ENCODE measurements at places on chromosomes 4 and X.

GRCh38 chr4:9832640-9833039 is 51.2 kb downstream of the DRD5 start:
- DNase-seq: no peak

- DNase-seq: no peak
Observed at GRCh38 chrX:11423949-11424348, 130.7 kb downstream of the AMELX start.

DNA sequence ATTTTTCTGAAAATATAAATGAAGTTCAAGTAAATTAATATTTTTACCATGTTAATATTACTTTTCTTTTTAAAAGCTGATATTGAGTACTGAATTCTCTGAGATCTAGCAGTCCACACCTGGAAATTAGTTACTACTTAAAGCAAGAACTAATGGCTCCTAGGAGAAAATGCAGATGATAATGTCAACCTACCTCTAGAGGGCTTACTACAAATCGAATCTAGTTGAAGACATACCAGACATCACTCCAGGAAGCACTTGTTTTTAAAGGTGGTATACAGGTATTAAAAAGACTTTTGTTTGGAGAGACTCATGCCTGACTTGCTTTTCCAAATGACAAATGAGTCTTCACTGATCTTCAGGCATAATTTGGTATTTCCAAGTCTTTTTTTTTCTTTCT is 516.4 kb upstream of the BOD1L1 start:
- peak; percentile 8 for DNase-seq

- peak; percentile 81 for DNase-seq
Observed at GRCh38 chr4:77193511-77194102, 36.6 kb downstream of the CCNG2 start.

- DNase-seq: no peak
Observed at GRCh38 chrX:34546366-34546765, 110.7 kb downstream of the TMEM47 start.

GRCh38 chrX:48468247-48468671 is 1.8 kb downstream of the SLC38A5 start:
- no peak for DNase-seq

DNA sequence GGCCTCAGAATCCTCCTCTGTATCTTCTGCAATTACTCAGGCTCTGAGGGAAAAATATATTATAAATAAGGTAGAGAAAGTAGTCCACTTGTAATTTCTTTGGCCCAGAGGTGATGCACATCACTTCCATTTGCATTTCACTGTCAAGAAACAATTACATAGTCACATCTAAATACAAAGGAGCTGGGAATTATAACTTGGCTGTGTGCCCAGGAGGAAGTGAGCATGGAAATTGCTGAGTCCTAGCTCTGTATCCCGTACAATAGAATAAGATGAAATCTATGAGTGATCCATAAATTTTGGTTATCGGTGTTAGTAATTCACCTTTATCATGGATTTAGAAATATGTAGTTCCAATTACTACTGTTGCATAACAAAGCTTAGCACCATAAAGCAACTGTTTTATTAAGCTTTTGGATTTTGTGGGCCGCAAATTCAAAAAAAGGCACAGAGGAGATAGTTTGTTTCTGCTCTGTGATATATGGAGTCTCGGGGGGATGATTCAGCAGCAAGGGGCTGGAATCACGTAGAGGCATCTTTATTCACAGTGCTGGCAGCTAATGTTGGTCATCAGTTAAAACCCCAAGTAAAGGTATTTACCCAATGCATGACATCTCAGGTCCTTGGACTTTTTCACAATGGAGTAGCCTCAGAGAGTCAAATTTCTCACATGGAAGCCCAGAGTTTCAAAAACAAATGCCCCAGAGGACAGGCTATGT is 241.4 kb upstream of the GALNT7 start:
- no peak for DNase-seq

DNA sequence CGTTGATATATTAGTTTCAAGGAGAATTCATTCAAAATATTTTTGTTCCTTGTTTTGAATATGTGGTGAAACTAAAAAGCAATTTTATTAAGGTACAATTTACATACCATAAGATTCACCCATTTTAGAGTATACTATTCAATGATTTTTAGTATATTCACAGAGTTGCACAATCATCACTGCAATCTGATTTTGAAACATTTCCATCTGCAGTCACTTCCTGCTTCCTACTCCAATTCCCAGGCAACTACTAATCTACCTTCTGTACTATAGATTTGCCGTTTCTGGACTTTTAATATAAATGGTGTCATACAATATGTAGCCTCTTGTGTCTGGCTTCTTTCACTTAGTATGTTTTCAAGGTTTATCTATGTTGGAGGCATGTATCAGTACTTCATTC is 71.3 kb downstream of the SLC9A7 start:
- DNase-seq: no peak

DNA sequence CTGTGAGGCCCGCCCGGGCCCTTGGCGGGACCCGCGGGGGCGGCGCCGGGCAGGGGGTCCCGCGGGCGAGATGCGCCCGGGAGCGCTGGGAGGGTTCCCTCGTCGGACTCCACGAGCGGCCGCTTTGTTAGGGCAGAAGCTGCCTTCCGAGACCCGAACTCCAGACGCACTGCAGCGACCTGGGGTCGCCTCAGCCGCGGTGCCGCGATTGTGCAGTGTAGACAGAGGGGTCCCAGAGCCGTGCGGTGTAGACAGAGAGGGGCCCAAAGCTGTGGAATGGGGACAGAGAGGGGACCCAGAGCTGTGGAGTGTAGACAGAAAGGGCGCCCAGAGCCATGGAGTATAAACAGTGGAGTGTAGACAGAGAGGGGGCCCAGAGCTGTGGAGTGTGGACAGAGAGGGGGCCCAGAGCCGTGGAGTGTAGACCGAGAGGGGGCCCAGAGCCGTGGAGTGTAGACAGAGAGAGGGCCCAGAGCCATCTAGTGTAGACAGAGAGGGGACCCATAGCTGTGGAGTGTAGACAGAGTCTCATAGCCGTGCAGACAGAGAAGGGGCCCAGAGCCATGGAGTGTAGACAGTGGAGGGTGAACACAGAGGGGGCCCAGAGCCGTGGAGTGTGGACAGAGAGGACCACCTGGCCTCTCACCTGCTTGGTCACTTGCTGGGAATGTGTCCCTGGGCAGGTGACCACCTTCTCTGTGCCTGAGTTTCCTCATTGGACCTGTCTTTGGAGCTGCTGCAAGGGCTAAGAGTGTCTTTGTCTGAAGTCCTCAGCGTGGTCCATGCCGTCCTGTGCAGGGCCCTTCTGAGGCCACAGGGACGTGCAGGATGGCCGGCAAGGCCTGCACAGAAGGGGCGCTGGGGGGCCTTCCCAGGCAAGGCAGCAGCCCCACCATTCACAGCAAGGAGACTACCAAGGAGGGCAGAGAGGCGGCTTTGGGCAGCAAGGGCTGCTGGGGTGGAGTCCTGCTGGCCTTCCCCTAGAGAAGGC is 875 bp downstream of the RGS12 start:
- DNase-seq: no peak

DNA sequence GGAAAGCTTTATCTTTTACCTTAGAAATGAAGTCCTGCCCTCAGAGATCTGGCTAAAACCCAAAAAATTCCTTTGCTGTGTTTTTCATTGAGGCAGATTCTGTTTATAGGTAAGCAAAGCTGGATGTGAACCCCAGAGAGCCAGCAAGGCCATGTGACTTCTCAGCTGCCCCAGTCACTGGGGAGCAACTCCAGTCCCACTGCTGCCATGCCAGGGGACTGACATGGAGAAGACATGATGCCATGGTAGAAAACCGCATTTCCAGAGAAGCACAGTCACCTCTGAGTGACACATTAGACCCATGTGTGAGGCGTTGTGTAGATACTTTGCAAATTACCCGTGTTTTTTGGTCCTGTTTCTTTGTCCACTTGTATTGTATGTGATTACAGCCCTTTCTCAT is 45.4 kb downstream of the PTTG2 start:
- DNase-seq: no peak

DNA sequence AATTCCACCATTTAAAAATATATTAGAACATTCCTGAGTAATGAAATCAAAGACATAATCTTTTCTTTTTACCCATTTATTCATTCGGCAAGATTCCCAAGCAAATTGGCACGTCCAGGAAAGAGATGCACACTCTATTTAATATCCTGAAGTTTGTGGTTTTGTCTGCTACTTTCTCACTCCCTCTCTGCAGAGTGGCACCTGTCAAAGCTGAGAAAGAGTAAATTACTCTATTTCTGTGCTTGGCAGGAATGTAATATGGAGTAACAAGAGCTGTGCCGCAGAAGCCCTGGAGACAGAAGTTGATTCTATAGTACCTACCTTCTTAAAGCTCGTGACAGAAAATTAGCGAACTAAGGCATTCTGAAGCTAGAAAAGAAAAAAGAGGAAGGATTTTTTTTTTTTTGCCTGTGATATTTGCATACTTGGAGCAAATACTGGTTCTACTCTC is 5.5 kb downstream of the GSTCD start:
- no peak for DNase-seq

- no peak for DNase-seq
Observed at GRCh38 chr4:31081366-31081765, 361.2 kb downstream of the PCDH7 start.

GRCh38 chr4:2811830-2812611 is 19.1 kb downstream of the SH3BP2 start:
- DNase-seq: peak; percentile 75

DNA sequence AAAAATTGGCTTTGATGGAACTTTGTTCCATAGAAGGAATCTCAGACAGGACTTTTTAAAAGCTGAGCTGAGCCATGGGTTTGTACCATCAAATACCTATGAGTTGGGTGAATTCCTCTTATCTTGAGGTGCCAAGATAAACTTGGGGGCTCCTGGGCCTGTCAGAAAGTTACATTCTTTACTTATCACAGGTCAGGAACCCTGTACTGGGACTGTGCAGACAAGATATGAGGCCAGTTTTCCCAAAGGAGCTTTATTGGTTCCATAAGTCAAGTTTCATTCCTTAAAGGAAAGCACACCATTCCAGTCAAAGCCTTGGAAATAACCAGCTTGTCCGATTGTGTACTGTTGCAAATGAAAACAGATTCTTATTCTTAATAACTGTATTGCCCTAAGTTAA is 72.4 kb upstream of the PACRGL start:
- DNase-seq: no peak

- DNase-seq: peak; percentile 31
Observed at GRCh38 chrX:109384699-109385098, 97.2 kb downstream of the GUCY2F start.

DNA sequence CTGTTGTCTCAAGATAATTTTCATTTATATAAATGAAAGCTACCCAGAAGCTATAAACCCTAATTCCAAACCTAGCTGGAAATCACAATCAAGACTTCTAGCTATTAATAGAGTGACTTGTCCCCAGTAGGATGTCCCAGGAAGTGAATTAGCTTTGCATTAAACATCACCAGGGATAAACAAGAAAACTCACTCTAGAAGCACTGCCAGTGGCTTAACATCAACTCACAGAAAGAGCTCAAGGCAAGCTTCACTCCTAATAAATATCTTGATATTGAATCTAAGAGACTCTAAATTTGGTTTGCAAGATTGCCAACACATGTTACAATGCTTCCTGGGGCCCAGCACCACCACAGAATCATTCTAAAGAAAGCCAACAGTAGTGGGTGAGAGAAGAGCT is 468.7 kb upstream of the FAM241A start:
- DNase-seq: no peak

GRCh38 chr4:27887646-27888045 is 1027.0 kb downstream of the STIM2 start:
- DNase-seq: no peak

- no peak for DNase-seq
Observed at GRCh38 chr4:109510687-109511086, 49.4 kb upstream of the MCUB start.

DNA sequence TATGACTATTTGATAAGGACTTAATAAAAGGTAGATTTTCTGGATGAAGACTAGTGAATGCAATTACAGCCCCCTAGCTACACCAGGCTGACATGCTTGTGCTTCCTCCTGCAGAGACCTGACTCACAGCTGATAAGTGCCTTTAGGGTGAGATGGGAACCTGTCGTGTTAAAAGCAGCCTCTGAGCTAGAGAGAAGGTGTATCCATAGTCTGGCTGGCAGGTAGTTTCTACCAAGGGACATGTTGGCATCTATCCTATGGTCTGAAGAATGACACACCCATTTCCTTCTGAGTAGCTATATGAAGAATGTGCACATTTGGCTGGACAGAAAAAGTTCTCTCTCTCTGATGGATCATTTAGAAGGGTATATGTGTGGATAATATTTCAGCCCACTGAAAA is 64.1 kb downstream of the PARM1 start:
- DNase-seq: peak; percentile 29

GRCh38 chr4:54840992-54841768 is 183.4 kb downstream of the KIT start:
- no peak for DNase-seq

DNA sequence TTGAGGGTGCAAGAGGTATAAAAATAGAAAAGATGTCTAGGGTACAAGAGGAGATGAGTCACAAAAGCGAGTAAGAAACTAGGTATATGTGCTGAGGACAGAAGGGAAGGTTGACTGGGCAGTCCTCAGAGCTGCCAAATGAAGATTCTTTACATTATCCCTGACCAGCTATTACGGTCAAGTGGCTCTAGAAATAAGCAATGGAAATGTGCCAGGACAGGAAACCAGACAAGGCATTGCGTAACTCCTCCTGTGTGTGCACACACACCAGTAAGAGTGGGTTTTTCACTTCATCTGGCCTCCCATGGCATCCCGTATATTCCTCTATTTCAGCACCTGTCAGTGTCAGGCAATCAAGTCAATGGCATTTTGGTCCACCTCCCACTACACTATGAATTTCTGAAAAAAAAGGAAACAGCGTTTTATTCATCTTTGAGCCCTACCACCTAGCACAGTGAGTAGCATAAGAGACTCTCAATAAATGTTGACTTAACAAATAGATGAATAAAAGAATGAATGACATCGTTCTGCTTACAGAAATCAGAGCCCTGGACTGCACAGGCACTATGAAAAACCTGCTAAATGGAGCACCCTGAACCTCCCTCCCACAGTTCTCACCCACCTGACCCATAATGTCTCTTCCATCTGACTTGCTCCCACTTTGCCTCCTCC is 62.6 kb upstream of the KLF3 start:
- no peak for DNase-seq

GRCh38 chr4:128606173-128606572 is 203.3 kb upstream of the JADE1 start:
- DNase-seq: no peak

- no peak for DNase-seq
Observed at GRCh38 chr4:40875507-40876150, 125.9 kb downstream of the NSUN7 start.
